IgD-negative memory B cell (primary cell): ENCODE measurements at places on chromosomes 1 and 21. TPM values are rescaled to one million over a fixed set of nuclear protein-coding genes. Genes with fewer than 3 reads are reported as not detected.

Gene S100A13
- 3.0 TPM for polyA plus RNA-seq

Gene LCE1B
- polyA plus RNA-seq, result not detected

Gene TAS1R3
- 5.5 TPM for polyA plus RNA-seq

Gene EIF4G3
- polyA plus RNA-seq, result 13.1 TPM

Gene USH2A
- not detected for polyA plus RNA-seq

Gene DEDD
- polyA plus RNA-seq, result 39.1 TPM

Gene NOS1AP
- not detected for polyA plus RNA-seq

Gene RIMS3
- polyA plus RNA-seq, result 2.2 TPM

Gene RHOU
- not detected for polyA plus RNA-seq

Gene GADD45A
- polyA plus RNA-seq, result 21.0 TPM

Gene IVL
- not detected for polyA plus RNA-seq

Gene SLC35F3
- not detected for polyA plus RNA-seq

Gene ESPN
- not detected for polyA plus RNA-seq

Gene ADSS2
- 19.6 TPM for polyA plus RNA-seq

Gene KRTCAP2
- polyA plus RNA-seq, result 420 TPM

Gene SYTL1
- polyA plus RNA-seq, result 130 TPM

Gene CFHR3
- not detected for polyA plus RNA-seq

Gene RNU1-3
- not detected for polyA plus RNA-seq

Gene TNNI3K
- not detected for polyA plus RNA-seq

Gene DNAI4
- 0.48 TPM for polyA plus RNA-seq

Gene LCE1C
- not detected for polyA plus RNA-seq

Gene TENT5C
- 33.4 TPM for polyA plus RNA-seq
